ENCODE measurements at places on chromosomes 2 and 18. TPM values are rescaled to one million over a fixed set of nuclear protein-coding genes. Genes with fewer than 3 reads are reported as not detected.

Gene MIB1
- total RNA-seq = 48.3 TPM

Gene METTL21A
- 24.2 TPM for total RNA-seq

- ATAC-seq = no peak
Observed at GRCh38 chr18:56919190-56919589, 227.7 kb upstream of the BOD1L2 start.

GRCh38 chr2:28926847-28927246 lies 32.4 kb downstream of the WDR43 start:
- no peak for ATAC-seq

GRCh38 chr18:79766308-79766707 lies 31.4 kb upstream of the KCNG2 start:
- ATAC-seq = no peak

DNA sequence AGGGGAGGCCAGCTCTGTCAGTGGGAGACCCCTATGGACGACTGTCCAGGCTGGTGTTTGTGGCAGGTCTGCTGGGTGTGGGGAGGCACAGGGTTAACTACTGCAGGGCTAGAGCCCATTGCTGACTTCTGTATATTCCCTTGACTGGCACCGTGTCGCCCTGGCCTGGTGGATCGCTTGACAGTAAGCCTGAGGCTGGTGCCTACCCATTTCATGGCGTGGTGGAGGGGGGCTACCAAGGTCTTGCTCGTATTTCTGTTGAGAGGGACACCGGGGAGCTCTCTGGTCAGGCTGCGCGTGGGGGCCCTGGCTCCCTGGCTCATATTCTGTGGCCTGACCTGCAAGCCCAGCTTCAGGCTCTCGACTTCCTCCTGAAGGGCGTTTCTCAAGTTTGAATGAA lies 119.7 kb downstream of the ACOXL start:
- no peak for ATAC-seq

DNA sequence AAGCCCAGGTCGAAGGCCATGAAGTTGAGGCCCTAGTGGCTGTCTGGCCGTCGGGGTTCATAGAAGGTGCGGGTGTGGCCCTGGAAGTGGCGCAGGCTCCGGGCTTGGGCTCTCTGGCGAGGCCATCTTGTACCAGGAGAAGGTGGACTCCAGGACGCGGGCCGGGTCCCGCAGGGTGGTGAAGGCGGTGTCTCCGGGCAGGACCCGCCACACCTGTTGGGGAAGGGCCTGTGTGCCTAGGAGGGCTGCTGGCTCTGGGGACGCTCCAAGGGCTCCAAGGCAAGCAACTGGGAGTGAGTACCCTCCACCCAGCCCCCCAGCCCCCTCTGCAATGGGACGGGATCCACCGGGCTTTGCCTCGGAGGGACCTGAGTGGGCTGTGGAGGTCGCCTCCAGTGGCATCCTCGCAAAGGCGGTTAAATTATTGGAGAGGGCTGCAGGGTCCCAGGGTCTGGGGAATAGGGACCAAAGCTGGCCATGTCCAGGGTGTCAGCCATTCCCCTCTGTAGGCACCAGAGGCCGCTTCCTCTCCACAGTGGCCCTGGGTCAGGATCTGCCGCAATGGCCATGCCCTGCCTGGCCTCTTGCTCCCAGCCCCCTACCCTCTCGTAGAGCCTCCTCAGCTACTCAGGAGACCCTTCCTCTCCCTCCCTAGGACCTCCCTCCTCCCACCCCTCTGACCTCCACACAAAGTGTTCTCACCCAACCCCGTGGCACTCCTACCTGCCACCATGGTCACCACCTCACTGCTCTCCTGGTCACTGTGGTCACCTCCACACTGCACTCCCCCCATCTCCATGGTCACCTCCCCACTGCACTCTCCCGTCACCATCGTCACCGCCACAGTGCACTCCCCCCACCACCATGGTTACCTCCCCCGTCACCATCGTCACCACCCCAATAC lies 10.3 kb downstream of the AQP12A start:
- no peak for ATAC-seq

DNA sequence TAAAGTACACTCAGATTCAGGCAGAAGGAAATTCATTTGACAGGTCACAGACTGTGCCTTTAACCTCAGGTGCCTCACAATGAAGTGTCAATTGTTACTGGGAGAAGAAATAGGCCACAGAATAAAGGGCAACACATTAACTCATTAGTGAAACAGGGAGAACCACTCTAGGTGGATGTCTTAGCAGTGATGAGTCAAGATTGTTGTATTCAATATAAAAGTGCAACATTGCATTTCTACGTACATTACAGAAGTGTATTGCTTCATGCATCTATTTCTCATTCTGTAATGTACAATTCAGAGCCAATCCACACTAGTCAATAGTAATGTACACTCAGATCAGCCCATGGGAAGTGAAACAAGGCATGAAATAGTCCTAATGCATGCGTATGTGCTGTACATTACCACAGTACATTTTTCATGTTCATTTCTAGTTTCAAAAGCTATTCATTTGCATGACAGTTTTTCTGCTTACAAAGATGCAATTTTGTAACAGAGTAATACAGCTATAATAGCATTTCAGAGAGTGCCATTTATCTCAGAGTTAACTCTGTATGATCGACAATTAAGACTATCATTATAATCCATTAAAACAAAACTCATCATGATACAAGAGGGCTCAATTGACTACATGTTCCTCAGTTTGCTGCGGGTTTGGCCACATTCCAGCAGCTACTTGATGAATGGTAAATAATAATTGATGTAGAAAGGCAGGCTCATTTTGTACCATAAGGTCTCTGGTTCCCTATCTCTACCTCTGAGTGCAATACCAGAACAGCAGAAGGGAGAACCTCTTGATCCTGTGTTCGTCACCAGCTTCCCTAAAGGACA lies 12.2 kb upstream of the ARL5A start:
- ATAC-seq = no peak

DNA sequence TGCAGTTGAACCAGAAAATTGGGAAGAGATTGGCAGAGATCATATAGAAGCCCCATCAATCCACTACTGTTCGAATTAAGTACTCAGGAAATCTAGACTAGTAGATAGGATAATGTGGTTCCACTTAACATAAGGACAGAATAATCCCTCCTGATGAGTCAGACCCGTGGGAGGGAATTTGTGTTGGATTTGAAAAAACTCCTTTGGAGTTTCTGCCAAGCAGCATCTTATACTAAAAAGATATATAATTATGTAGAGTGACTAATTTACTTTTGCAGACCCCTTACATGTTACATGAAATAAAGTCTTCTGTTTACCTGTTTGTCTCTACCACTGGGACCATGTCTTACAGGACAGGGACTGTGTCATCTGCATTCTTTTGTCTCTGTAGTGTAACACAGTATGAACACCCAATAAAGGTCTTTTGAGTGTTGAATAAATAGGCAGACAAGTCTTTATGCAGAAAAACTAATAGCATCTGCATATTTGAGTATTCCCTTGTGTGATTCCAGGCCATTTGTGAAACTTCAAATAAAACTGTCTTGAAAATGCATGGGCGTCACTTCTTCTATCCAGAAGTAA lies 122.6 kb upstream of the DNAJC10 start:
- ATAC-seq = no peak

DNA sequence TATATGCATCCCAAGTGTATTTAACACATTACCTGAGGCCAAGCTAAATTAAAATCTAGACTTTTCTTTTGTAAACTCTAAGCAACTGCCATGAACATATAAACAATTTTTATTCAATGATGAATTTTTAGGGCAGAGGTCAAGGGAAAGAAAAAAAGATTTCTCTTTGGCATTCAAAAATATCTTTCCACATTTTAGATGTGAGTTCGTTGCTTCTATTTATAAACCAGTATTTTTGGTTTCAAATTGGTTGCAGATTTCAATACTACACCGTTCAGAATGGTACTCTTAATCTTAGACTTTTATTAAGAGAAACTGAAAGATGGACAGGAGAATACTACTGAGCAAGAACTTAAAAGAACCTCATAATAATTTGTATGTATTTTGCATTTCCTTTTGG lies 293.6 kb upstream of the CCDC68 start:
- no peak for ATAC-seq

DNA sequence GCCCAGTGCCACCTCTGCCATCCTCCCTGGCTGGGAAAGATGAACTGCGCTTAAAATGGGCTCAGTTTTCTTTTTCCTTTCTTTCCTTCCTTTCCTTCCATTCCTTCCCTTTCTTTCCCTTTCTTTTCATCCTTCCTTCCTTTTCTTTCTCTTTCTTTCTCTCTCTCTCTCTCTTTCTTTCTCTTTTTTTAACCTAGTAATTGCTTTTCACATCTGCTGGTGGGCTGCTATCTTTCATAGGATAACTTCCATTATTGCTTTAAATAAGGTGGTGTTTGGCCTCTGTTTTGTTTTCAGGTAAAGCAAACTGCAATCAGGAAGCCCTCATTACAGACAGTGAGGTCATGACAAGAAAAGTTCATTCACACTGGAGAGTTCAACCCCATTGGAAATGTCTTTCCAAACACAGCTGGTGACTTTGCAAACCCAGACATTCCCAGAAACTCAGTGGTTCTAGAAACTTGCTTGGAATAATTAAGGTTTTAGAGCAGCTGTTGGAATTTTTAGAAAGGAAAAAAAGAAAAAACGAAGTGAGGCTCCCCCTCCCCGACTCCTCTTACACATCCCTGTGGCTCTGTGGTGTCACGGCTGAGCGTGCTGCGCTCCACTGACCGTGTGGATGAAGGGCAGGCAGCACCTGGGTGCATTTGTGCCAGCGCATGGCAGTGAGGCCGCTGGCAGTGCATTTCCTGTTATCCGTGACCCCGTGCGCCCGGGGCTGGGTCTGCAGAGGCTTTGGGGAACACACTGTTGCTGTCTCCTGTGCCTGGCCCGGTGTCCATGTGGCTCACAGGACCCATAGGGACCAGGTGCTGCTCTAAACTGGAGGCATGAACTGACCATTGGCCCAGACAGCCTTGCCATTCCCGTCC lies 76.9 kb downstream of the MBP start:
- no peak for ATAC-seq

GRCh38 chr2:64837116-64837731 lies 152.0 kb upstream of the SLC1A4 start:
- no peak for ATAC-seq

Data from gastroesophageal sphincter (tissue), 4 donors.